ENCODE measurements at places on chromosomes 4 and X. TPM values are rescaled to one million over a fixed set of nuclear protein-coding genes. Genes with fewer than 3 reads are reported as not detected.

The KLHL34 gene
- total RNA-seq = 1.3 TPM

The CLNK gene
- total RNA-seq = not detected

The KCTD8 gene
- 0.18 TPM for total RNA-seq

DNA sequence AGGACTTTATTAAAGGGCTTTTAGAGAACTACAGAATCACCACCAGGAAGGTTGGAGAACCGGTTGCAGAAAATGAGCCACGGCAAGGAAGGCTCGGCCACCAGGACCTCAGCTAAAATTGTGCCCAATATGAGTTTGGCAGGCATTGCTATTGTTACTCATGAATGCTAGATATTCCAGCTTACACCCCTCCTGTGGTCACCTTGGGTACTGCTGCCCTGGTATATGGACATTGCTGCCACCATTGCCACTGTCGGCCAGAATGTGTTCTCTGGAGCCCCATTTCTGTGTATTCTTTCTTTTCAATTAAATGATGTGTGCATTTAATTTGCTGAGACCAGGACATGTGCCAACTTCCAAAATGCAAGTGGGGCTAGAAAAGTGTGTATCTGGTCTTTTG lies 626.7 kb upstream of the BOD1L1 start:
- DNase-seq = peak; percentile 30

DNA sequence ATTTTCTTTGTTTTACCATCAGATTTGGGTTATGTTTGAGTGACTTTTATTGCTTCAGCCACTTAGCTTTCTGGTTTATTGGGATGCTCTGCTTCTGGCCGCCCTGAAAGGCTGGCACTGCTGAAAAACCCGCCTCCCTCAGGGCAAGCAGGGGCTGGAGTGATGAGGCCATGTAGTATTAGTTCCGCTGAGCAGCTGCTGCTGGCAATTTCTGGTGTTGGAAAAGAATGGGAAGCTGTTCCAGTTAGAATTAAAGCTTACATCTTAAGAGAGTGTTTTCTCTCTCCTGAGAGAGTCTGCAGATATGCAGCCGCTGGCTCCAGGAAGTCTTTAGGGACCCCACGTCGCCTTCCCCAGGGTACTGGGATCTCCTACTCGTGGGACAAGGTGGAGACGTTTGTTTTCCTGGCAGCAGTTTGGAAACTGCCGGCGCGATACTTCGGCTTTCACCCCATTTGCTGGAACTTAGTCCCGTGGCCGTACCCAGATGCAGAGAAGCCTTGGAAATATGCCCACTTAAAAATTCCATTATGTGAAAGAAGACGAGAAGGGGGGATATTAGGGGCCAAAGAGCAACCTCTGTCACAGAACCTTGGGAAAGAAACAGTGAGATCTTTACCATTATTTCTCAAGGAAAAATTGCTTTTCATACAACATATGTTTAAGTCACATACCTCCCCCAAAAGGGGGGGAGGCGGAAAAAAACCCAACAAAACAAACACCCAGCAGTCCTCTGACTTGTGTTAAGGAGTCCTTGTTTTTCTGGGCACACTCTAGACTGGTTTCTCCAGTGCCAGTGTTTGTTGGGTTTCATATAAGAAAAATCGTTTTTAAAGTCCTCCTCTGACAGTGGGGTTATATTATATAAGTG lies 72.6 kb downstream of the TMEM131L start:
- no peak for DNase-seq

- no peak for DNase-seq
Observed at GRCh38 chr4:105994061-105994460, 98.8 kb downstream of the NPNT start.

- no peak for DNase-seq
Observed at GRCh38 chrX:120302434-120302833, 8.8 kb downstream of the TMEM255A start.

DNA sequence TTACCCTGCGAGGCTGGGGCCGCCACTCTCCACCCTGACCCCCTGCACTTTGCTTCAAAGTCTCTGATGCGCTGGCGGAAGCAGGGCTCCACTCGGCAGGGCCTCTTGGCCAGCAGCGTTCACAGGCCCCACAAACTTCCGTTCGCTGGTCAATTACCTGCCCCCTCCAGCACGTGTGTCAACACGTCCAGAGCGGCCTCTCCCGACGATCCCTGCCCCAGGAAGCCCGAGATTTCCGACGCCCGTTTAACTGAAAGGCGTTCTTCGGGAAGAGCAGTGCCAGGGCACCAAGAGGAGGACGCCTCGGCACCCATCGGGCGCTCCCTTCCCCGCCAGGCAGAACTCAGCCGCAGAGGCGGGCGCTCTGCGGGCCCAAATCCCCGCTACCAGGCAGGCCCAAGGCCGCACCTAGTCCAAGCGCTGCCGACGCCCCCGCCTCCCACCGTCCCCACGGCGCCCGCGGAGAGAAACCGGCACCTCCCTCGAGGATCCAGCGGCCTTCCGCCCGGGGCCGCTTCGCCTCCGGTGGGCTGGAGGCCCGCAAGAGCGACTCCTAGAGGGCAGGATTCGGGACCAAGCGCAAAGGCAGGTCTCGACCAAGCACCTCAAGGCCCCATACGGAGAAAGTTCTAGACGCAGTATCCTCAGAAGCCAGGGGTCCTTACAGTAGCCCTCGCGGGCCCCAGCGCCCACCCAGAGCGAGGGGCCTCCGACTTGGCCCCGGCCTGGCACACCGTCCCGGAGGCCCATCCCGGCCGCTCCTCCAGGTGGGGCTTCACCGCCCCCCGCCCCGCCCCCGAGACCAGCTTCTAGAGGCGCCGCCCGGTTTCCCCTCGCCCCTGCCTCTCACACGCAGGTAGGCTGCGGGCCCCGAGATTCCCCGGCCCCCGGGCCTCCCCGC lies 586 bp downstream of the BCAP31 start:
- peak; percentile 50 for DNase-seq

The CLTRN gene
- 0.53 TPM for total RNA-seq

The FAM184B gene
- 0.03 TPM for total RNA-seq

DNA sequence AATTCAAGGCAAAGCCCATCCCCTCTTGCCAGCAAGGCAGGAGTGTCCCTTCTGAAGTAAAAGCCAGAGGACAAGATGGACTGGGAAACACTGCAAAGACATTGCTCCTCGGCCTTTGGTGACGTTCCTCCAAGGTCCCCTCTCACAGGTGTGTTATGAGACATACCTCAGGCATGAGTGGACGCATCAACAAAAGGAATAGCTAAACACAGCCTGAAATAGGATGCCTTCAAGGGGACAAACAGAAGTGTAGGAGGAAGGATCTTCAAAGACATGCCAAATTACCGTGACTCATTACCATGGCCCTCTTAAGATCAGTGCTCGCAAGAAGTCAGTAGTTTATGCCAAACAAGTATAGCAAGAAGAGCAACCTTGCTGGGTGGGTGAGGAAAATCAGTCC lies 6.0 kb upstream of the IDS start:
- DNase-seq = no peak

The GRIA2 gene
- not detected for total RNA-seq

DNA sequence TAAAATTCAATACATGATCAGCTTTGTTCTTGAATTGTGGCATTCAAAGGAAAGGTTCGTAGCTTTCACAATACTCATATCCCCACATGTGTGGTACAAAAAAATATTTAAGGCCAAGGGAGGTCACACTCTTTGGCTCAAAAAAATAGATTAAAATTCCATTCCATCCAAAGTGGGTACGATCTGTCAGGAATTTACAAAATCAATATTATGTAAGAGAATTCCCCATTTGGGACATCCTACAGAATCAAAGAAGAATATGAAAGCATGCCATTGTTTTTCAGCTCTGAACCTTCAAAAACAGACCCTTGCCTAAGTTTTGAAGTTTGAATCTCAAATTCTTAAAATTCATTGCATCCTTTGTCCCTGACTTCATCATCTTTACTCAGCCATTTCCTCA lies 85.8 kb downstream of the MID1 start:
- no peak for DNase-seq

DNA sequence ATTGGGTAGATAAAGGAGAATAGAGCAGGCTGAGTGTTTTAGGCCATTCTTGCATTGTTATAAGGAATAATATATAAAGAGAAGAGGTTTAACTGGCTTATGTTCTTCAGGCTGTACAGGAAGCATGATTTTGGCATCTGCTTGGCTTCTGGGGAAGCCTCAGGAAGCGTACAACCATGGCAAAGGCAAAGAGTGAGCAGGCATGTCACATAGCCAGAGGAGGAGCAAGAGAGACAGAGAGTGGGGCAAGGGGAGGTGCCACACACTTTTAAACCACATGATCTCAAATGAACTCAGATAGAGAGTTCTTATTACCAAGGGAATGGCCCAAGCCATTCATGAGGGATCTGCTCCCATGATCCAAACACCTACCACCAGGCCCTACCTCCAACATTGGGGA lies 4.4 kb upstream of the METTL14 start:
- no peak for DNase-seq

- no peak for DNase-seq
Observed at GRCh38 chrX:31540313-31540712, 468.5 kb upstream of the FTHL17 start.

The TEX11 gene
- not detected for total RNA-seq

The SULT1B1 gene
- total RNA-seq = 0.99 TPM

DNA sequence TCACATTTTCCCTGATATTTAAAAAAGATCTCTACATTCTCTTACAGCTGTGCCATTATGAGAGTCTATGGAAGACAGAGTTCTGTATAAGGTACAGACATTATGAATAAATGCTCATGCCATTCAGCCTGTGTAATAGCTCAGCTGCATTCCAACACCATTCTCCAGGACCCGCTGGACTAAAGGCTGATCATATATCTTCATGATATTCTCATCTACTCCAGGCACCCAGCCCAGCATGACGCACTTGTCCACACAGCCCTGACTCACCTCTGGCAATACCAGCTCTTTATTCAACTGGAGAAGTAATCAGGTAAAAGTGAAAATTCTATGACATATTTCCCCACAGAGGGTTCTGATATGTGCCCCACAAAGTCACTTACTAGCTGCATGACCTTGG lies 437.5 kb upstream of the FGF16 start:
- no peak for DNase-seq

The SEC24B gene
- 28.6 TPM for total RNA-seq

DNA sequence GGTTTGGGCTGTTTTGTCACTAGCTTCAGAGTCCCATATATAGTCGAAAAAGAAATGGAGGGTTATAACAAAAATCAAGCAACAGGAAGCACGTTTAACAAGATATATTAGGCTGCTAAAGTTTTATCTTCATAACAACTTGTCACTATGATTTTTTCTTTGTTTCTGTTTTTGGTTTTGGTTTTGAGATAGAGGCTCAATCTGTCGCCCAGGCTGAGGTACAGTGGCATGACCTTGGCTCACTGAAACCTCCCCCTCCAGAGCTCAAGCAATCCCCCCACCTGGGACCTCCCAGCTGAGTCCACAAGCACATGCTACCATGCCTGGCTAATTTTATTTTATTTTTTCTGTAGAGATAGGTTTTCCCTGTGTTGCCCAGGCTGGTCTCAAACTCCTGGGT lies 2664.4 kb downstream of the ARAP2 start:
- no peak for DNase-seq

DNA sequence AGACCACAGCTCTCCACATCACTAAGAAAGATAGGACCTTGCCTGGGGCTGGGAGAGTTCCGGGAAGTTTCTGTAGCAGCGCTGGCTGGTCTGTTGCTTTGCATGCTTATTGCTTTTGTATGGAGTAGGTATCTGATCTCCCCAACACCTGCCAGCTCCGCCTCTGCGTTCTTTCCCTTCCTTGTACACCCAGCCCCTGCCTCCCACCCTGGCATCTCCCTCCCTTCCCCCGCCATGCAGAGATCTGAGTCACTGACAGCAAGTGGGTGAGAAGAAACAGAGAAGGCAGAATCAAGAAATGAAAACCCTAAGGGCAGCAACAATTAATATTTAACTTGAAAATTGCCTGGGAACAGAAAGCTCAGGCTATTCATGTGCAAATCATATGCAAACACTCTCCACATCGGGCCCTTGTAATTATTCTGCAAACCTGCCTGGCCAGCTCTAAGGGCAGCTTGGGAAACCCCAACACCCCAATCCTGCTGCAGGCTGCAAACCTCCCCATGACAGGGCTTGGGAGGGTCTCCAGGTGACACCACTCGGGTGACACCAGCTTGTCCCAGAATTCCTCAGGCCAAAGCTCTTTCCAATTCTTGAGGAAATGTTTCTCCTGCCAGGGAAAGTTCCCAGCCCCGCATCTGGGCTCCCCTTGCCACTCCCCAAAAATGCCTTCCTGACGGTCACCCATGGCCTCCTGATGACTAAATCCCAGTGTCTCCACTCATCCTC lies 257.2 kb downstream of the FBXW7 start:
- DNase-seq = no peak

DNA sequence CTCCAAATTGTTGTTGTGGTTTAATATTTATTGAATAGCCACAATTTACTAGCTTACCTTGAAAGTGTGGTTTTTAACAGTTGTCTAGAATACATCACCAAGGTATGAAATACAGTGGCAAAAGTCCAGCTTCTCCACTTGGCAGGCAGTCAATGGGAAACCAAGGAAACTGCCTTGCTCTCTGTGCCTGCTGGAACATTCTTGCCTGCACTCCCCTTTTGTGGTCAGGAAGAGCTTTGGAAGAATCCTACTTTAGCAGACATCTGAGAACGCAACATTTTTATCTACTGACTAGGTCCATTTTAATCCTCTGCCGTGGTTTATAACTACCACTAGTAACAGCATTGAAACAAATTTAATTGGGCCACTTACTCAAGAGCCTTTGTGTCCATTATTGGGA lies 64.5 kb downstream of the TENM3 start:
- no peak for DNase-seq

GRCh38 chrX:135632353-135632752 lies 81.1 kb upstream of the CT45A1 start:
- DNase-seq = no peak

DNA sequence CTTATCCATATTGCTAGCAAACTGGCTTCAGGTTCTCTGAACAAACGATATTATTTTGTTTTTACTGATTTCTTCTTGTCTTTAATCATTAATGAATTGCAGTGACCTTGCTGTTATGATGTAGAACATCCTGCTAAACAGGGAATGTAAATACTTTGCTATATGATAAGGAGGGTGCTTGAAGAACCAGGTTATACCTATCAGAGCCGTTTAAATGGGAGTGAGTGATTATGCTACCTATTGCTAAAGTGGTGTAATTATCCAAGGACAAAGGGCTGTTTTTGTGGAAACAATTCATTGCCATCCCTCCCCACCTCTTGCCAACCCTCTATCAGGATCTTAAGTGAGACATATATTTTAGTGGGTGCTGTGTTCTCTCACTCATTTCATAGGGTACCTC lies 788.9 kb downstream of the RPA4 start:
- DNase-seq = no peak

DNA sequence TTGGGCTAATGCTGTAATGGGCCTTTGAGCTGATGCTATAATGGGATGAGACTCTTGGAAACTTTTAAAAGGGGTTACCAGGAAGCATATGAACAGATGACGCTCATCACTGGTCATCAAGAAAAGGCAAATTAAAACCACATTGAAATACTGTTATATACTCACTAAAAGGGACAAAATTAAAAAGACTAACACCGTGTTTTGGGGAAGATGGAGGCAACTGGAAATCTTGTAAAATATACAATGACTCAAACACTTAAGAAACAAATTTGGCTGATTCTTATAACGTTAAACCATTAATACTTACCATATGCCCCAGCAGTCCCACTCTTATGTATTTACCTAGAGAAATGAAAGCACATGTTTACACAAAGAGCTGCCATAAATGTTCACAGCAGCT lies 207.2 kb upstream of the GPRIN3 start:
- no peak for DNase-seq

- DNase-seq = no peak
Observed at GRCh38 chr4:182206916-182207315, 36.3 kb upstream of the TENM3 start.

- no peak for DNase-seq
Observed at GRCh38 chr4:142121448-142122350, 485.3 kb downstream of the IL15 start.

All from left cardiac atrium (tissue), 4 donors.